ENCODE measurements at places on chromosomes 3 and 15.
A peak's percentile ranks its signal among the peaks of the same experiment; 100 is the strongest.

DNA sequence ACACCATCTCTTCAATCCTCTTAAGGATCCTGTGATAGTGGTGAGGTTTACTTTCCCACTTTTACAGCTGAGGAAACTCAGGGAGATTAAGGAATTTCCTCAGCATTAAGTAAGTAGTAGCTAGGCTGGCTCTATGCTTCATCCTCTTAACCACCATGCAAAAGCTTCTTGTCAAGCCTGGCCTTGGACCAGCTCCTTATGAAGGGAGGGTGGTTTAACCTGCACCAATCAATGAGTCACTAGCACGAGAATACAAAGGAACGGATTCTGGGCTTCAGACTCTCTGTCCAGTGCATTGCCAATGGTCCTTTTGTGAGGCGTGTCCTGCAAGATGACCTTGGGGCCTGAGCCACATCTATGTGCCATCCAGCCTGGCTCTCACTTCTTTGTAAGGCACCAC is 202.0 kb upstream of the CFAP20DC start:
- DNase-seq, result no peak

- DNase-seq, result no peak
These were observed 33.8 kb downstream of the FAIM start for GRCh38 chr3:138642226-138642926.

- DNase-seq, result peak; percentile 2
These were observed 155.7 kb downstream of the EEFSEC start for GRCh38 chr3:128309026-128309425.

DNA sequence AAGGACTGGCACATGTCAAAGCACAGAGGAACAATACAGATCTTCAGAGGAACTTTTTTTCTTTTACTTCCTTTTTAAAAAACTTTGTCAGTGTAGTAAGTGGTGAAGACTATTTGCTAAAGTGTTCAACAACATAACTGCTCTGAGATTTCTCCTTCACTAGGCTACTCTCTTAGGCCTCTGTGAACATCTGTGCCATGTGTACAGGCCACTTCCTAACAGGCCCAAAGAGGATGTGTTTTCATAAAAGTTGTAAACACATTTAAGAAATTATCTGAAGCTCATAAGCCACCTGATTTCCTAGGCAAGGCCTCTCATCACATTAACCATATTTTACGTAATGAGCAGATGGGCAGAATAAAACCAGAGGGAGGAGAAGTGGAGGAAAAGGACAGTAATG is 235.4 kb downstream of the FHIT start:
- no peak for DNase-seq

DNA sequence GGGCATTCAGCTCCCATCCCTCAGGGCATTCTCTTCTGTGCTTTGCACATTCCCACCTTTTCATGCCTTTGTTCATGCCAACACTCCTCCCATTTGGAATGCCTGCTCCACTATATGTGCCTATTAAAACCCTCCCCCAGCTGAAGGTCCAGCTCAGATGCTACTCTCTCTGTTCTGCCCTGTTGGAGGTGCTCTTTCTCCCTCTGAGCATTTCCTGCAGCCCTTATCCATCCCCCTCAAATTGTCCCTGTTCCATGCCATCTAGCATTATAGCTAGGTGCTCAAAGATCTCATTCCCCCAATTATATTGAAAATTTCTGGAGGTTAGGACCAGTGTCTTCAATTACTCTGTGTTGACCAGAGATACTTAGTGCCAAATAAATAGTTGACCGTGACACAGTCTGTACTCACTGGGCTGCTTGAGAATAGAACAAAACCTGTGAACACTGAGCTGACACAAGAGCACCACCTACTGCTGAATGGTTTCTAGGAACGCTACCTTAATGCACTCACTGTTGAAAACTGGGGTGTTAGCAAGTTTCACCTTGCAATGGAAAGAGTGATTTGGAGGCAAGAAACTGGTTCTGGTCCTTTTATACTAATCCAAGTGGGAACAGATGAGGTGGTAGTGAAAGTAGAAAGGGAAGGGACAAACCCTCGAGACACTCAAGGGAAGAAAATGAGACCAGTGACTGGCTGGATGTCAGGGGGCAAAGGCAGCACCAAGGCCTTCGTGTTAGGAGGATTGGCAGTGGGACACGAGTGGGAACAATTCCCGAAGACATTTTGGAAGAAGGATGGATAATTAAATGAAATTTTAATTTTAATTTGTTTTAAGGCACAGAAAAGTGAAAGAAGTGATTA is 289.8 kb upstream of the ROPN1 start:
- no peak for DNase-seq

- no peak for DNase-seq
These were observed 54.2 kb downstream of the MAP4 start for GRCh38 chr3:47961815-47962606.

GRCh38 chr3:9250236-9250635 is 790 bp upstream of the SRGAP3 start:
- no peak for DNase-seq

DNA sequence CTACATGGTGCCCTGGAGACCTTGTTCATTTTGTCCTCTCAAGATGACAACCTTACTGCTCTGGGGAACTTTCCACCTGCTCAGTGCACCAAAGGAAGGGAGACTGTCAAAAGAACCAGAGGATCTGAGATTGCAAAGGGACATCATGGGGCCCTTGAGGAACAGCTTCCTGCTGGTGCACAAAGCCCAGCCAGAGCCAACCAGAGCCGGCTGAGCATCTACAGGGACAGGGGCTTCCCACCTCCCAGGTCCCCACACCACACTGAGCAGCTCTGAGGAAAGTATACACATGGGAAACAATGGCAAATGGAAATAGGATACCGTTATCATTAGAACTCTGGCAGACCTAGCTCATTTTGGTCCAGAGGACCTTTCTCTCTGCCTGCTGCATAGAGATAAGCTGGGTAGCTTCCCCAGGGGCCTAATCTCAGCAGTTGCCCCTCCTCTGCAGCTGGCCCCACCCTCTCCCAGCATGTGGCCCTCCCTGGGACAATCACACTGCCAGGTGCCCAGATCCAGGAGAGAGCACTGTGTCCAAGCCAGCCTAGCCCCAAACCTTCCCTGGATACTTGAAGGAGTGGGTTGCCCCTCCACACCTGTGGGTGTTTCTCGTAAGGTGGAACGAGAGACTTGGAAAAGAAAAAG is 123.4 kb upstream of the PRR20G start:
- peak; percentile 17 for DNase-seq

DNA sequence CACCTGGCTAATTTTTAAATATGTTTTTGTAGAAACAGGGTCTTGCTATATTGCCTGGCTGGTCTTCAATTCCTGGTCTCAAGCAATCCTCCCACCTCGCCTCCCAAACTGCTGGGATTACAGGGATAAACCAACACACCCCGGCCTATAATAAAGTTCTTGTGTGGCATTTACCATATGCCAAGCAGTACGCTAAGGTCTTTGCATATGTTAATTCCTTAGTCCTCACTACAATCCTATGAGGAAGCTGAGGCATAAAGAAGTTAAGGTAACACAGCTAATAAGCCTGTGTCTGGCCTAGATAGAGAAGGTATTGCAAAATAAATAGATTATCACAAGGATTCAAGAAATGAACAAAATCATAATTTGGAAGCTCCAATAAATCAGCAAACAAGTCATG is 17.6 kb upstream of the SLC4A7 start:
- no peak for DNase-seq

- DNase-seq, result no peak
These were observed 75.3 kb downstream of the HMG20A start for GRCh38 chr15:77495838-77496596.

- DNase-seq, result no peak
These were observed 9.1 kb upstream of the GNAI2 start for GRCh38 chr3:50226888-50227389.

GRCh38 chr3:99458013-99458412 is 180.4 kb upstream of the COL8A1 start:
- DNase-seq, result no peak

DNA sequence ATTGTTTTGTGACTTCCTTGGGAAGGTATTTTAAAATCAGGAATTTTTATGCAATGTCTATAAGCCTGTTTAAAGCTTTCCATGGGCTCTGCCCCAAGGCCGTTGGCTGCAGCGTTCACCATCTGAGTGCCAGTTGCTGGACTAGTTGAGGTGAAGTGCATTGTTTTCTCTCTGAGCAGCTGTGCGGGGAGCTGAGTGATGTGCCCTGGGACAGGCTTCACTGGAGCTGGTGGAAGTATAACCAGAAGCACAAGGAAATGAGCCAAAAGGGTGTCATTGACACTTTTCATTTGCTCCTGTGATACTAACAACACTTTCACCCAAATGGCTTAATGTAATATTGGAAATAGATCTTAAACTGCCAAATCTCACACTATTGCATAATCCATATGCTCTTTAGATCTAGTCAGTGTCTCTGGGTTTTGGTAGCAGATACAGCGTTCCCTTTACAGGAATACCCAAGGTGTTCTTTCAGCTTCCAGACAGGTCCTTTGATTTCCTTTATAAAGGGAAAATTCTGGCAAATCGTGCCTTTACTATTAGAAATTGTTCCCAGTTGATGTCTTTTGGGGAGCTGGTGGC is 29.2 kb downstream of the APH1B start:
- no peak for DNase-seq

DNA sequence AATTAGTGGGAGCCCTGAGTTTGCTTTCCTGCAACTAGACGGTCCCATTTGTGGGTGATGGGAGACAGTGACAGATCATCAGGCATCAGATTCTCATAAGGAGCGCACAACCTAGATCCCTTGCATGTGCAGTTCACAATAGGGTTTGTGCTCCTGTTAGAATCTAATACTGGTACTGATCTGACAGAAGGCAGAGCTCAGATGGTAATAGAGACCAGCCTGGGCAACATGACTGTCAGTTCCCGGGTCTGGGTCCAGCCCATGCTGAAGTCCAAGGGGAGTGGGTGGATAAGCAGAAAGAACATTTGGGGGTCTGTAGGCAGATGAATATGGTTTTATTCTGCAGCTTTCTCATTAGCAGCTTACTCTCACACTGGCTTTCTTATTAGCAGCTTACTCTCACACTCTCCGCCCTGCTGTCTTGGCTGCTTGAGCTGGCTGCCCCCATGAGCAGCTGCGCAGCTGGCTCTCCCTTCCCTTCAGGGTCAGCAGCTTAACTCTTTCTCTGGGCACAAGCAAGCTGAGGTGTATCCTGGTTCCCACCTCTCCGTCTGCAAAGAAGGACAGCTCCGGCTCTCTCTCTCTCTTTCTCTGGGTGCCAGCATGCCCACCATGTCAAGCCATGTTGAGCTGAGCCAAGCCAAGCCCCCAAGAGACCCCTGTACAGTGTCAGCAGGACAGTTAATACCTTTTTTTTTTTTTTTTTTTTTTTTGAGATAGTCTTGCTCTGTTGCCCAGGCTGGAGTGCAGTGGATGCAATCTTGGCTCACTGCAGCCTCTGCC is 46.5 kb downstream of the KLHDC8B start:
- no peak for DNase-seq

DNA sequence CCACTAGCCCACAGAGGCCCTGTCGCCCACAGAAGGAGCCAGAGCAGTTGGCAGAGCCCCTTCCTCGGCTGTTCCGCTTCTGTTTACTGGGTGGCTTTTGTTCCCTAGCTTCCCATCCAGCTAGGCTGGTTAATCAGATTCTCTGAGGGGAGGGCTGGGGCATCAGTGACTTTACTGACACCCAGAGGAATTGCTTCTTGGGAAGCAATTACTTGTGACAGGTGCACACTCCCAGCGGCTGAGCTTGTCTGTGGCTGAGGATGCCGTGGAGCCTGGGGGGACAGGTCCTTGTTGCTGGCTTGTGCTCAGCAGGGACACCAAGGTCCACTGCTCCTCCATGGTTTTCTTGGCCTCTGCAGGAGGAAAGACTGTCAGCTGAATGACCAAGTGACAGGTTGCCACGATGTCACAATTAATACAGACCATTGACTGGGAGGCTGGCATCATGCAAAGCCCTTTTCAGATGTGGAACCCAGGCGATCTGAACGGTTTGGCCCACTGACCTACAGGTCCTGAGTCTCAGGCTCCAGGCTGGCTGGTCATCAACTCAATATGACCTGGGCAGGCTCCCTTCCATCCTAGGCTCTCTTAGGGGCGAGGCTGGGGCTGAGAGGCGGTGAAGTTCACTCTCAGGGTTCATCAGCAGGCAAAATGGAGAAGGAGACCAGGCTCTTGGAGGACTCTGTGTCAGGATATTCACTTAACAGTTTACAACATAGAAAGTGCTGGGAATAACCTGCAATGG is 31.8 kb upstream of the SFMBT1 start:
- no peak for DNase-seq

DNA sequence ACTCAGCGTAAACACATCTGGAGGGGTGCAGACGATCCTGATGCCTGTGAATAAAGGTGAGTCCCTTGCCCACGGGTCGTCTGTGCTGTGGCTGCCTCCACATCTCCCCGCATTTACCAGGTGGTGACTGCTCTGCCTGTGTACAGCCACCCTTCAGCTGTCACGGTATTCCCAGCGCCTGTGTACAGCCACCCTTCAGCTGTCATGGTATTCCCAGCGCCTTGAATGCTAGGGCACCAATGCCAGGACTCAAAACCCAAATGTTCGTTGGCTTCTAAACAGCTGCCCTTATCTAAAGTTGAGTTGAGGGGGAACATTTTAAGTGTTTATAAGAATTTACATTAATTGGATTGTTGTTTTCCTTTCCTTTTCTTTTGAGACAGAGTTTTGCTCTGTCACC is 27.4 kb downstream of the MAP6D1 start:
- no peak for DNase-seq

GRCh38 chr3:12558706-12559105 is 1.8 kb downstream of the MKRN2 start:
- no peak for DNase-seq

DNA sequence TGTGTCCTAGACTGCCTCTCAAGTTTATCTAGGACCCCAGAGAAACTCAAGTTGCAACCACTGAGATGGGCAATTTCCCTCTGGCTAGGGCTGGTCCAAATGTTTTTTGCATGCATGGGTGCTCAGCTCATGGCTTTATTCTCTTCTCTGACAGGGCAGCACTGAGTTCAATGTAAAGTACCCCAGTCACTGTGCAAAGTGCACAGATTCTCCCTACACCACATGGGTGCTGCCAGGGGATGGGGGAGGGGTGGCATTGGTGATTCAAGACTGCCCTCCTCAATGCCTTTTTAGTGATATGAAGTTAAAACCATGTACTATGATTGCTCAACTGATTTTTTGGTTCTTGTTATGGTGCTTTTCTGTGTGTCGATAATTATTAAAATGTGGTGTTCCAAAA is 14.8 kb upstream of the RAD51 start:
- DNase-seq, result no peak

DNA sequence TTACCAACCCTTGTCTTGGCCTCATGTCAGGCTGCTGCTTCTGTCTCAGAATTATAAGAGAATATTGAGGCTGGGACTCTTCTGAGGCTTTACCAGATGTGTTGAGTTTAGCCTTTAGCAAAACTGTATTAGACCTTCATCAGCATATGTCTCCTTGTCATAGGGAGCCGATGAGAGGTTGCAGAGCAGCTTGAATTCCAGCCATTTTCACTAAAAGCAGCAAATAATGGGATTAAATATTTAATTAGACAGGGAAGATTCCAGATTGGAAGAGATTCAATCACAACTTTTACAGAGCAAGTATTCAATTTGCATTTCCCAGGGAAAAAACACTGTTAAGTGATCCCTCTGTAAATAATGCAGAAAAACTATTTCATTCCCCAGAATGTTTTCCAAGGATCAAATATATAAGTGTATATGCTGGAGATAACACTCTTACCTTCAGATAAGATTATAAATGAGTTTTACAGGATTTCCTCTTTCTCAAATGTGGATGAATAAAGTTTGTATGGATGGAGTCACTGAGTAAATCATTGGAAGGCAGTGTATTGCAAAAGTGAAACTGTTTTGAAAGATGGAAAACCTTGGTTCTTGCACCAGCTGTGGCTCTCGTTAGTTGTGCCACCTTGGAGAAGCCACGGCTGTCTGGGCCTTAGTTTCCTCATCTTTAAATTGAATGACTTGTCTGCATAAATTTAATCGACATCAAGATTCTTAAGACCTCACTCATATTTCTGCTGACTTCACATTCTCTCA is 466.4 kb upstream of the SGO1 start:
- no peak for DNase-seq

Measured in breast epithelium (tissue), 4 donors.